ENCODE measurements at places on chromosomes 2 and 18.
A peak's percentile ranks its signal among the peaks of the same experiment; 100 is the strongest.

DNA sequence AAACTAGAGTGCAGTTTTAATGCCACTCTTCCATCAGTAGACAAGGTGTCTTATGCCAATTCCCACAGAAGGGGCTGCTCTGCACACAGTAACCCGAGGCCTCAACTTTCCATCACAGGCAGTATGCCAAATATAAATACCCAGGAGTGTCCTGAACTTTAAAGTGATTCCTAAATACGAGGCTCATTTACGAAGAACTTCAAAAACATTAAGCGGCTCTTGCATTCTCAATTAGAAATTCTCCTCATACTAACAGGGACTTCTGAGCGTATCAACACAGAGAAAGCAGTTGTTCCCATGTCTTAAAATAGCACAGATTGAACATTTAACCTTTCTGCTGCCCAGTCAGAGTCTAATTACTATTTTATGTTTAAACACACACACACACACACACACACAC lies 638.6 kb downstream of the ERBB4 start:
- DNase-seq = no peak

GRCh38 chr18:993560-993959 lies 88.9 kb downstream of the ADCYAP1 start:
- DNase-seq = no peak

- DNase-seq = no peak
Observed at GRCh38 chr2:179442206-179442605, 177.6 kb upstream of the SESTD1 start.

- no peak for DNase-seq
Observed at GRCh38 chr2:61091485-61091884, 25.8 kb downstream of the SANBR start.

GRCh38 chr18:41075212-41075611 lies 879.8 kb upstream of the PIK3C3 start:
- no peak for DNase-seq

- no peak for DNase-seq
Observed at GRCh38 chr18:2590303-2590702, 18.9 kb downstream of the NDC80 start.

GRCh38 chr2:58572731-58573130 lies 331.6 kb upstream of the FANCL start:
- DNase-seq = no peak

DNA sequence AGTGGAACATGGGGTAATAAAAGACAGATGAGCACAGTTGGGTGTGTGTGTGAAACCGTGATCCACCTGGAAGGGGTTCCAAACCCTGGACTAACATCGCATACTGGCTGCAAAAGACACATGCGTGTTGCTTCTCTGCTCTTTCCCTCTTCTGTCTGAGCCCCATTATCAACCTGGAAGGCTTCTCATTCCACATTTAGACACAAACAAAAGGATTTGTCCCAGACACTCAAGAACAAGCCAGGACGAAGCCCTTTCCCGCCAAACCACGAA lies 7.0 kb upstream of the SP9 start:
- no peak for DNase-seq

DNA sequence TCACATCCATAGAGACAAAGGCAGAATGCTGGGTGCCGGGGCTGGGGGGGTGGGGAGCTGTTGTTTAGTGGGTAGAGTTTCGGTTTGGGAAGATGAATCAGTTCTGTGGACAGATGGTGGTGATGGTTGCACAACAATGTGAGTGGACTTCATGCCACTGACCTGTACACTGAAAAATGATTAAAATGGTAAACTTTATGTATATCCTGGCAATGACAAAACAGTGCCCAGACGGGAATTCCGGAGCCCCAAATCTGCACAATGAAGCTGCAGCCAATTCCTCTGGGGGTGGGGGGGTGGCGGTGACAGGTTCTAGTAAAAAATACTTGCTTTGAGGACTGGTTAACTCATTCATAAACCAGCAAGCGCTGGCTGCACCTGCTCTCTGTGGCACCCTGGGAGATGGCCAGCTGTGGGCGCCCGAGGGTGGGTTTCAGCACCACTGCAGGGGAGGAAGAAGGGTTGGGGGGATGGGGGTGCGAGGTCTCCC lies 81.8 kb upstream of the HPCAL1 start:
- DNase-seq = no peak

GRCh38 chr2:50221106-50221505 lies 810.8 kb downstream of the NRXN1 start:
- DNase-seq = no peak

GRCh38 chr2:191845876-191846514 lies 893 bp downstream of the CAVIN2 start:
- DNase-seq = no peak

DNA sequence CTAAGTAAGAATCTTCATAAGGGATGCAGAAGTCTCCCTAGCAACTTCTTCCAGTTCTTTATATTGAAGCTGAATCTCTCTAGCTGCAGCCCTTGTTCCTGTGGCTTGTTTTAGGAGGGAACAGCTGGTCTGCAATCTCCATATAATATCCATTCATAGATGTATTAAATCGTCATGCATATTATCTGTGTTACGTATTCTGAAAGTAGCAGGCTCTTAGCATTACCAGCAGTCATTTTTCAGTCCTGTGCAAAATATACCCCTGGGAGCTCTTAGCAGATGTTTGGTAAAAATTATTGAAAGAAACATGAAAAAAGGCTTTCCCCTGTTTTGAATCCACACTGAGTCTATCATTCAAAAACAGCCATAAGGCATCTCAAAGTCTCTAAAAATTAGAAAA lies 385.3 kb downstream of the IRS1 start:
- DNase-seq = no peak

- DNase-seq = no peak
Observed at GRCh38 chr2:69933254-69933828, 18.4 kb downstream of the MXD1 start.

DNA sequence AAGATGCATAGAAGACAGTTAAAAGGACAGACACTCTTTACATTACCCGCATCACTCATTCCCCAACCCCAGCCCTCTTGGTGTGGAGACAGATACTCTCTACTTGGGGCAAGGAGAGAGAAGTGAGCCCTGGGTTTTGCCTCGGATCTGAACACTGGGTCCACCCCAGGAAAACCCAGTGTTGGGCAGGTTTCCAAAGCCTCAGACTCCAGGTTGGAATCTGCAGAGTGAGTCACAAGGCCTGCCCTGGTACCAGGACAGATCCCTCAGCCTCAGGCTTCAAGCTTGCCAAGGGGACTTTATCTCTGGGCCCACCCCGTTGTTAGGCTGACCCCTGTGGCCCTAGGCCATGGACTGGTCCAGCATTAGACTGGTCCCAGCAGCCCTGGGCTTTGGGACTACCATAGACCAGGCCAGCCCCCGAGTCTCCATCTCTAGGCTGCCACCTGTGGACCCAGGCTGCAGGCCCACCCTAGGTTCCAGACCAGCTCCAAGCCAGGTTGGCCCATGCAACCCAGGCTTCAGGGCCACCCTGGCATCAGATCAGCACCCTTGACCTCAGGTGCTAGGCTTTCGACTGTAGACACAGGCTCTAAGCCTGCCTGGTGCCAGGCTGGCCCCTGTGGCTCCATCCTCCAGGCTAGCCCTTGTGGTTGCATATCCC lies 112.8 kb downstream of the GULP1 start:
- no peak for DNase-seq

DNA sequence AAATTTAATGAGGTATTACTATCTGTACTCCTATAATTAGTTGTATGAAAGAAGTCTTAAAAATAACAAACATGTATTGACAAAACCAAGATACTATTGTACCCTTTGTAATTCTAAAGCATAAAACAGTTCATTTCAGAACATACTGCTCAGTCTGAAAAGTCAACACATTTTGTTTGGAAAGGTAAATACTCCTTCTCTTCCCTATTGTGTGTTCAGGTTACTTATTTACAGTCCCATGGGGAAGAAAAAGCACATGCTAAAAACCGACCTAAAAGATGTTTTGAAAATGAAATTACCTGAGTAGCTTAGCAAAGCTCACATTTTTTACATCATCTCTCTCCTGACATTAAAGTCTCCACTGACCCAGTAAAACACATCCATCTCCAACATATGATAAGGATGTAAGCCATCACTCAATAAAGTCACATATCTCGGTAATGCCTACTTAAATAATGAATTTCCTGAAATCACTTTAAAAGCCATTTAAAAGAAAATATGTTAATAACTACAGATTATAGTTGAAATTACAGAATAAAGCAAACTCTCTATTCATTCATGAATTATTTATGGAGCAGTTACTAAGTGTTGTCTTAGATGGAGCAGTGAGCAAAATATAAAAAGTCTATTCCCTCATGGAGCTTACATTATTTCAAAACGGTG lies 75.6 kb upstream of the FZD5 start:
- peak; percentile 40 for DNase-seq

DNA sequence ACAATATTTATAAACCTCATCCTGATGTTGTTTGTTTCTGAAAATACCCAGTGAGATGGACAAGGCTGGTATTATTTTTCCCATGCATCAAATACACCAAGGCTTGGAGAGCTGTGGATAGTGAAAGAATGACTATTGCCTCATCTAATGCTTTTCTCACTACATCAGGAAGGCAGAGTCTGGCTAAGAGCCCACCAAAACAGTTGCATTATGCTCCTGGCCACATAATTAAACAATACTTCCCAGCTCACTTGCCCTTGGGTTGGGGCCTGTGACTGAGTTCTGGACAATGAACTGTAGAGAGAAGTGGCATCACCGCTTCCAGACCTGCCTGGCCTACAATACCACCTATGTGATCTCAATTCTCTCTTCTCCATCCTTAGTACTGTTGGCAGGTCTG lies 46.4 kb upstream of the REEP1 start:
- DNase-seq = no peak

DNA sequence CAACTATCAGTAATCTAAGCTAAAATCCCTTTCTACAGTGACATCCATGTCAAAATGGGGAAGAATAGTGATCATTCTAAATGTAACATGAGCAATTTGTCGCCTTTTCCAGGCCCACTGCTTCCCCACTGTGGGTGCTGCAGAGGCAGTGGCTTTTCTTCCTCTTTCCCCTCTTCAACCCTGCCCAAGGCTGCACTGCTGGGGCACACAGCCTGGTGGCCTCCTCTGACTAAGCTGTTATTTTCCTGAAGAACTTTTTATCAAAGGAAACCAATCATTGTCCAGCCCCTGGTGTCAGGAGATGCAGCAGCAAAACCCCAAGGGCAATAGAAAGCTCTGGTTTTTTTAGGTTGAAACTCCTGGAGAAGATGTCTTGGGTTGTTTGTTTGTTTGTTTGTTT lies 117.6 kb upstream of the KLF7 start:
- no peak for DNase-seq

DNA sequence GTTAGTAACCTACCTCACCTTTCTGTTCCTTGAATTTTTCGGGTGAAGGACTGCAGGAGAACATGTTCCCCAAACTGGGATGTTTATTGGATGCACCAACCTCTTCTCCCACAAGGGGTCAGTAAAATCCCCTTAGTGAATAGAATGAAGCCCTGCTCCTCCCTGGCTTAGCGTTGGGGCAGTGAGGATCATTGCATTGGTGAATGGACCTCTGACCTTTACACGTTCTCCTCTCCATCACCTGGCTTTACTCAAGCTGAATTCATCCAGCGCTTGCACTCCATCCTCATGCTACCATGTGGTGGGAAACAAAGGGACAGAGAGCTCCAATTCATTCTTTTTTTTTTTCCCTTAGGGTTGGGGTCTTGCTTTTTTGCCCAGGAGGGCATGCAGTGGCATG lies 157.2 kb downstream of the MIB1 start:
- peak; percentile 39 for DNase-seq

GRCh38 chr18:59343926-59344325 lies 15.1 kb downstream of the LMAN1 start:
- no peak for DNase-seq

- DNase-seq = no peak
Observed at GRCh38 chr2:207640661-207641060, 15.5 kb upstream of the METTL21A start.

- DNase-seq = no peak
Observed at GRCh38 chr18:26764586-26764985, 100.9 kb downstream of the AQP4 start.

DNA sequence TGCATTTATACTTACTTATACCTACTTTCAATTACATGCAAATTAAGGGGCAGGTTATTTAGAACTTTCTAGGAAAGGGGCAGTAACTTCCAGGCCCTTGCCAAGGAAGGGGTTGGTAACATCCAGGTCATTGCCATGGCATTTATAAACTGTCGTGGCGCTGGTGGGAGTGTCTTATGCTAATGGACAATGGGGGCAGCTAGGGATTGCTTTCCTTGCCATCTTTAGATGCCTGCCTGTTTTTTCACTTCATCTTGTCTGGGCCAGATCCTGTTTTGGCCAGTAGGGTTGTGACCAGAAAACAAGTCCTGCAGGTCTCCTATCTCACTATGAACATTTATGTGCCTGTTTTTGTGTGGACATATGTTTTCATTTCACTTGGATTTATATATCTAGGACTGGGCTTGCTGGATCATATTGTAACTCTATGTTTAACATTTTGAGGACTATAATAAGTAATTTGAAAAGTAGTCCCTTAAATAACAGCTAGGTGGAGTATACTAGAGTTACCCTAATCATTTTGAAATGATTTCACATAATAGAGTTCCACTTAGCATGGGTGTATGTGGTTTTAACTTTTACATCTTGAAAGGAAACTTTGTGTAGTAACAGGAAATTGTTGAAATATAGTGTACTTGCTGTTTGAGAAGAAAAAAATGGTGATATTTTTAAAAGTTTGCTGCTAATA lies 56.1 kb downstream of the LCLAT1 start:
- DNase-seq = no peak
